ENCODE measurements at places on chromosomes 2 and 18.
A peak's percentile ranks its signal among the peaks of the same experiment; 100 is the strongest.

DNA sequence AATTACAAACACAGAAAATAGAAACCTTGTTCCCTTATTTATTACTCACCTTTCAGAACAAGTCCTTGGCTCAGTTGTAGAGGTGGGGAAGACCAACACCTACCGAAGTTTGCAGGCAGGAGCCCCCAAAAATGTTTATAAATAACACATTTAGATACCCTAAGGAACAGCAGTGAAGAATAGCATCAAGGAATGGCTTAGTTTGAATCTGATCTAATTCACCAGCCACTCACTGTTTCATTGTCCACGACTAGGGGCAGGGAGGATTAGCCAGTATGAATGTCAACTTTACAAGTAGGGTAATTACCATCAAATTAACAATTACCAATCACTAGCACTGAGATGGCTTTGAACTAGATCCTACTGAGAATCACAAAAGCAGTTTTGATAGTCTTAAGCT lies 65.4 kb downstream of the PRPF40A start:
- no peak for DNase-seq

GRCh38 chr2:56674084-56674483 lies 490.3 kb downstream of the CCDC85A start:
- no peak for DNase-seq

GRCh38 chr18:7748251-7749007 lies 181.3 kb downstream of the PTPRM start:
- no peak for DNase-seq

DNA sequence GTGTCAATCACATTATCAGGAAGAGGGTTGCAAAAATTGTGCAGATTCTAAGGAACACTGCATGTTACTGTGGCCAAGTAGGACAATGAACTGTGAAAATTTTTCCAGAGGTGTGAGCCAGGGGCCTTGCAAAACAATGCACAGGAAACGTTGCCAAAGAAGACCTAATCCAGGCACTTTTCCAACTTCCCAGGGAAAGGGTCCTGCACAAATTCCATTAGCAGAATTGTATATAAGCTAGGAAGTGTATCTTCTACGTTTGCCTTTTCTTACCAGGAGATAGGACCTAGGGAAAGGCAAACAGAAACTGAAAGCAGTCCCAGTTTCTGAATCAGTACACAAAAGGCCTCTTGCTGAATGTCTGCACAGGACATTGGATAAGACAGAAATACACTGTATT lies 1888.3 kb upstream of the CELF4 start:
- DNase-seq: no peak

- DNase-seq: no peak
These were observed 3.2 kb upstream of the VAPA start for GRCh38 chr18:9910661-9911060.

- DNase-seq: no peak
These were observed 61.4 kb downstream of the ZEB2 start for GRCh38 chr2:144458541-144458940.

DNA sequence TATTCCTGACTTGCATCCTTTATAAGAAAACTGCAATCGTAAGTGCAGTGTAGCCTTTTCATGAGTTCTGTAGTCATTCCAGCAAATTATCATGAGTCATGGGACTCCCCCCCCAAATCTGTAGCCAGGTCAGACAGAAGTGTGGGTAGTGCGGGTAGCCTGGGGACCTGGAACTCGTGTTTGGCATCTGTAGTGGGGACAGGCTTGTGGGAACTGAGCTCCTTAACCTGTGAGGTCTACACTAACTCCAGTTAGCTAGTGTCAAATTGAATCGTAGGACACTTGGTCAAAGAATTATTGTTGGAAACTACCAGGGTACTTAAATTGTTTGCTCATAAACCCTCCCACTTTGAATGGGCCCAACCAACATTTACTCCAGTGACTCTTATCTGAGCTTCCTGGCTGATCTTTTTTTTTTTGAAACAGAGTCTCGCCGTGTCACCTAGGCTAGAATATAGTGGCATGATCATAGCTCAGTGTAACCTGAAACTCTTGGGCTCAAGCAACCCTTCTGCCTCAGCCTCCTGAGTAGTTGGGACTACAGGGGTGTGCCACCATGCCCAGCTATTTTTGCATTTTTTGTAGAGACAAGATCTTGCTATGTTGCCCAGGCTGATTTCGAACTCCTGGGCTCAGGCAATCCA lies 12.4 kb downstream of the PFN4 start:
- DNase-seq: no peak

DNA sequence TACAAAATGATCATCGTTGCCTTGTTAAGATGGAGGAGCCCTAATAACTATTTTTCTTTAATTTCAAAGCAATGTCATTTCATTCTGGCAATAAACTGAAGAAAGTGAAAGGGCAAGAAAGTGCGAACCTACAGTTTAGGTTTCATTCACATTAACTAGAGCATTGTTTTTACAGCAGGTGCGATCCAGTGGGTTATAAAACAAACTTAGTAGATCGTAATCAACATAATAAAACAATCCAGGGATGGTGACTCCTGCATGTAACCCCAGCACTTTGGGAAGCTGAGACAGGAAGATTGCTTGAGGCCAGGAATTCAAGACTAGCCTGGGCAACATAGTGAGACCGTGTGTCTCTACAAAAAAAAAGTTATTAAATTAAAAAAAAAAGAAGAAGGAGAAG lies 51.1 kb downstream of the AP1S3 start:
- DNase-seq: no peak

GRCh38 chr18:22098563-22098989 lies 70.8 kb upstream of the GATA6 start:
- no peak for DNase-seq

GRCh38 chr2:45014016-45014702 lies 4.9 kb upstream of the SIX2 start:
- DNase-seq: peak; percentile 74

- DNase-seq: no peak
These were observed 204.3 kb upstream of the CCDC150 start for GRCh38 chr2:196435189-196435588.

GRCh38 chr2:54176577-54176976 lies 61.2 kb downstream of the ACYP2 start:
- no peak for DNase-seq

GRCh38 chr2:166568409-166568808 lies 74.4 kb upstream of the SCN7A start:
- DNase-seq: no peak

- DNase-seq: no peak
These were observed 43.5 kb upstream of the ACVR1C start for GRCh38 chr2:157672129-157672528.

DNA sequence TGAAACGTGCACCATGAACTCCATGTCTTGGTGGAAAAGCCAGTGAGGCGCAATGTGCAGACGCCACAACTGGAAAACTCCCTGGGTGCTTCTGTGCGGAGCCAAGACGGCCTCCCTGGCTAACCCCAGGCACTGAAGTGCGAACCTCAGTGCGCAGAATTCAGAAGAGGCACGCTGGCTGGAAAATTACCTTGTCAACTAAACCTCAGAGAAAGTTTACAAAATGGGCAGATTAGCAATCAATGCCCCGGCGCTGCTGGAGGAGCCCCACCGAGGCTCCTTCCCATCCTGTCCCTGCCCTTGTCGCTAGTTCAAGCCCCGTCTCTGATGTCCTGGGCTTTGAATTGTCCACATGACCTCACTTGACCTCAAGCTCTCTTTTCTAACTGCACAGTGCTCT lies 22.2 kb downstream of the SNORC start:
- no peak for DNase-seq

DNA sequence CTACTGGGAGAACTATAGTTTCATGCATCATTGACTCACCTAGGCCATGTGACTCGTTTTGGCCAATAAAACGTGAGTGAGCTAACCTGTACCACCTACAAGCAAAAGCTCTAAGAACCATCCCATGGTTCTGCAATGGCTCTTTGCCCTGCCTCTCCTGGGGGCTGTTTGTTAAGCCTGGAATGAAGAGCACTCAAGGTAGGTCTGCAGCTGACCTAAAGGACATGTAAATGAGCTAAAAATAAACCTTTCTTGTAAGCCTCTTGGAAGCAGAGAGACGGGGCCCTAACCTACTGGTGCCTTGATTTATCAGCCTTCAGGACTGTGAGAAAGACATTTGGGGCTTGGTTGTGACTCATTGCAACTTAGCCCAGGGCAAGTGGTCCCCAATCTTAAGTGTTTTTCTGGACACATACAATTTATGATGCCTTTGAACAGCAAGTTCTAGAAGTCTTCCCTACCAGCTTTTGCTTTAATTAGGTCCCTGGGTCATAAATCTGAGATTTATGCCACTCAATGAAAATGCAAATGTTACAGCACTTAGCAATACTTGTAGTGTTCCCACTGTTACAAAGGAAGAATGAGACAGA lies 107.4 kb downstream of the OSBPL6 start:
- DNase-seq: no peak

DNA sequence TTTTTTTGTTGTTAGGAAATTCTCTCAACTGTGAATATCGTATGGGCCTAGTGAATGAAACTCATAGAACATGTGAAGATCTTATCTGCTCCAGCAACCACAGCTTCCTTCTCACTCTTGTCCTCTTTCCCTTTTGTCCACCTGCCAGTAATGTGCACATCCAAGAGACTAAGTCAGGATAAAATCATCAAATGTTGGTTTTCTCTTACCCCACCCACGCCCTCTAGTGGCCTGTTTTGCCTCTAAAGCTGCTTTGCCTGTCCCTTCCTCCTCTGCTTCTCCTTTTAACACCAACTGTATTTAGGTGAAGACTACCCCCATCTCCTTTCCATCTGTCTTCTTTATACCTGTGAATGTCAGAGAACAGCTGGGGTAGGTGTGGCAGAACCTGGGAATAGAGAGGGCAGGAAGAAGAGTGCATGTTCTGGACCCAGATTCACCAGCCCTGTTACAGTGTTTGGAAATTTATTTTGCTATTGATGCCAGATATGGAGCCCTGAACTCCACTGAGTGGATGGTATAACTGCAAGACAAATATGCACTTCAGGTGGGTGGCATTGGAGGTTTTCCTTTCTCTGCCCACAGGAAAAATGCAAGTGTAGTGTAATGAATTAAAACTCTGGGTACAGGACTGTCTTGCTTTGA lies 8.4 kb upstream of the MGAT5 start:
- peak; percentile 65 for DNase-seq

Measured in NCI-H2227 treated with DMSO at 0.1 percent for 48 hours (cell line).